ENCODE measurements at places on chromosomes 2 and 18.

- DNase-seq: no peak
These were observed 359.4 kb upstream of the RAB12 start for GRCh38 chr18:8249811-8250210.

- no peak for DNase-seq
These were observed 218.0 kb upstream of the COPS8 start for GRCh38 chr2:236867441-236868260.

- no peak for DNase-seq
These were observed 8.7 kb downstream of the PTH2R start for GRCh38 chr2:208415255-208415654.

DNA sequence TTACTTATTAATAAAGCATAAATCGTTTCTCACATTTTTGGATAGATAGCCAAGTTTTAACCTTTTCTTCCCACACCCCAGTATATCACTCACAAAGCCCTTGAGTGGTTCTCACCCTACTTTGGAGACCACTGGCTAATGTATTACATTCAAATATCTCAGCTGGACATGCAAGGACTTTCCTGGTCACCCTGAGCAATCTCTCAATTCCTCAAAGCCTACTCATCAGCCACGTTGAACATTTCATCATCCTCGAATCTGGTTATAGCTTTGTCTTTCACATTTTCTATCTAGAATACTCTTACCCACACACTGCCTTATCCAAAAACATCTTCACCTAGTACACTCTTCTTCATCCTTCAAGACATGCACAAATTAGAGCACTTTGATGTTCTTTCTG lies 71.1 kb upstream of the MAPRE2 start:
- DNase-seq: no peak

GRCh38 chr2:73268830-73269685 lies 15.2 kb downstream of the FBXO41 start:
- no peak for DNase-seq

DNA sequence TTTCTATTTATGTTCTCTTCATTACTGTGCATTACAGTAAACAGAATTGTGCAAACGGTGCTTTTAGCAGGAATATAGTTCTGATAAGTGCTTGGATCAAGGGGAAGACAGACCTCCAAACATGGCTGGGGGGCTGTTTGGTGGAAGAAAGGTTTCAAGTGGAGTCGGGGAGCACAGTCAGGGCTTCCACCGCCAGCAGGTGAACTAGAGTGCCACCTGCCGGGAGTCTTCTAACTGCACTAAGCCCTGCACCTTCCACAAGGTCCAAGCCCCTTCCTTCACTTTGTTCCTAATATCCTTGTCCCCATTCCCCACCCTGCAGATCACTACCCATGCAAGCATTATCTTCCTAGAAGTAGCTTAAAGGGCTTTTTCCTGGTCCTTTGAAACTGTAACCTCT lies 11.1 kb downstream of the ONECUT2 start:
- no peak for DNase-seq

GRCh38 chr2:77642339-77642738 lies 120.2 kb upstream of the LRRTM4 start:
- DNase-seq: no peak

DNA sequence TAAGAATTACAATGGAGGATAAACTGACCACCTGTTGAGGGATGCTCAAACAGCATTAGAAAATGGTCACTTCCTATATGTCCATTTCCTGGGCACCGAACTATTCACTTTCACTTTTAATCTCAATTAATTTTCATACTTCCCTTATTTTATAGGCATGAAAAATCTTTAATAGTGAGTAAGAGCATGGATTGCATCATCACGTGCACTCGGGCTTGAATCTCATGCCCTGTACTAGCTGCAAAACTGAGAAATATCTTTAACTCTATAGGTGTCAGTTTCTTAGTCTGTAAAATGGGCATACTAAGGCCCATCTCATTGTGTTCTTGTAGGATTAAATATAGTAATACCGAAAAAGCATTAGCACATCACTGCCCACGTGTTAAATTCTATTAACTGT lies 183.9 kb upstream of the FIGN start:
- DNase-seq: no peak

DNA sequence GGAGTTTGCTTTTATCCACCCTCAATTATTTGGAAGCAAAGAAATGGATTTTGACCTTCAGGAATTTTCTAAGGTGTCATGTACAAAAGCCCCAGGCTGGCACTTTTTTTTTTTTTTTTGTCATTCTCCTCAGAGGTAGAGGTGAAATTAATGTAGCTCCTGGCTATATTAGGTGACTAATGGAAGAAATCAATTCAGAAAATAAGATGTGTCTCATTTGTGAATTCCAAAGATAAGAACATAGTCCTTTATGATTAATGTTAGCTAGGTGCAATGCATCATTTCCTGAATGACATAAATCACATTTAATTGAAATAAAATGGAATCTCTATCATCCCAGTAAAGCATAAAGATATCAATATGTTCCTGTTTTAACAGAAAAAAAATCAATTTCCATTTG lies 477.6 kb downstream of the FBXO15 start:
- no peak for DNase-seq

DNA sequence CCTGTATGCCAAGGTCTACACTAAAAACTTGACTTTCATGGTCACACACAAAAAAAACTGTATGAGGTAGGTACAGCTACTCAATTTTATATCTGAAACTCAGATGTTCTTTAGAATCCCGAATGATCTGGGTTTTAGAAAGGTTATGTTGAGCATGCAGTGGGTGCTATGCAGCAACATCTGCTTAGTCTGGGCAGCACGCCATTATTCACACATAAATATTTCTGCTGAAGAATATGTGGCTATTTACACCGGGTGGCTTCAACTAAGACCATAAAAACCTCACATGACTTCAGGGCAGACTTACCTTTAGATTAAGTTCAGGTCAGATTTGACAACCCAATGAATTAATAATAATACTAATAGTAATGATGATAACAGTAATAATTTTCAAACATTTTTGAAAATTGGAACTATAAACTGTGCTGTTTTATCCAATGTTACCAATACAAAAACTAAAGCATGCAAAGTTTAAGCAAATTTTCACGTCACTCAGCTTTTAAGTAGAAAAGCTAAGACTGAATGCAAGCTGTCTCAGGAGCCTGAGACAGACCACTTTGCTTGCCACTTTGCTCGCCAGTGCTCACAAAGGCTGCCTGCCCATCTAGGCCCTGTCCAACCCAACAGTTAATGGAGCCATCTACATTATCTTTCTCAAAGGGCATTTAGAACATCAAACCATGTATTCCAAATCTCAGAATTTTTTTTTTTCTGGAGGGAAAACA lies 292.0 kb downstream of the CNTNAP5 start:
- DNase-seq: no peak

DNA sequence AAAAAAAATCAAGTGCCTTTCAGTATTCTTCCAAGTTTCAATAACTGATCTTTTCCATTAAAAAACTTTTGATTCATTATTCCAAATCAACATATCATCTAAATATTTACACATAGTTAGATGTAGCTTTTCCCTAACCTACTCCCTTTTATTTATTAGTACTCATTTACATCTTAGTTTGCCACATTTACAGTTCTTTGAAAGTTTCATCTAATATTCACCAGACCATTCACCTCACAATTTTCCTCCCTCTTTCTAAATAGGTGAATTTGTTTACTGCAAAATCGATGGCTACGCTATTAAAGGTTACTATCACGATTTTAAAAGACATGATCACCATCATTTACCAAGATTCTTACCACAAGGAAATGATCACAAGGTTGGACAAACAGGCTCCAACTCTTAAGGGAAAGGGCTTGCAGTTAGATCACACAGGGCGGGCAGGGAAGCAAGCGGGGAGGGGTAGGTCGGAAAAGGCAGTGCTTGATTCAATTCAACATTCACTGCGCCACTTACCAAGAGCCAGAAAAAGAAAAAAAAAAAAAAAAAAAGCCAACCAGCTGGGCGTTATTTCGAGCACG lies 654 bp upstream of the MARCHF7 start:
- no peak for DNase-seq

- DNase-seq: no peak
These were observed 5.8 kb downstream of the DRC1 start for GRCh38 chr2:26407526-26407925.

GRCh38 chr2:138724327-138724726 lies 55.9 kb downstream of the NXPH2 start:
- DNase-seq: no peak

GRCh38 chr2:205463466-205464025 lies 218.8 kb upstream of the NRP2 start:
- no peak for DNase-seq

DNA sequence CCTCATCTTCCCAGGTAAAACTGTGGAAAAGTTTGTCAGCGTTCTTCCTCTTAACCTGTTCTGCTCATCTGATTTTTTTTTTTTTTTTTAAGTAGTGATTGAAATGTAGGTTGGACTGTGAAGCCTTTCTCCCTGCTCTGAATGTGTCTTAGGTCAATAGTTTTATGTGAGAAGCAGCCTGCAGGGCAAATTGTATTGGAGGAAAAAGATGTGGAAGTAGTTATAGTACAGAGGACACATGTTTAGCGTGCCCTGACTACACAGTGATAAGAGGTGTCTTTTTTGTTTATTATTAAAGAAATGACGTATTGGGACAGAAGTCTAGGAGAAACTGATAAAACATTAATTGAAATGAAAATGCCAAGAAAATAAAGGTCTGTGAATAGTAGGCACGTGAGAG lies 1.5 kb downstream of the MTA3 start:
- DNase-seq: no peak

GRCh38 chr2:133146893-133147292 lies 421.4 kb downstream of the NCKAP5 start:
- no peak for DNase-seq

DNA sequence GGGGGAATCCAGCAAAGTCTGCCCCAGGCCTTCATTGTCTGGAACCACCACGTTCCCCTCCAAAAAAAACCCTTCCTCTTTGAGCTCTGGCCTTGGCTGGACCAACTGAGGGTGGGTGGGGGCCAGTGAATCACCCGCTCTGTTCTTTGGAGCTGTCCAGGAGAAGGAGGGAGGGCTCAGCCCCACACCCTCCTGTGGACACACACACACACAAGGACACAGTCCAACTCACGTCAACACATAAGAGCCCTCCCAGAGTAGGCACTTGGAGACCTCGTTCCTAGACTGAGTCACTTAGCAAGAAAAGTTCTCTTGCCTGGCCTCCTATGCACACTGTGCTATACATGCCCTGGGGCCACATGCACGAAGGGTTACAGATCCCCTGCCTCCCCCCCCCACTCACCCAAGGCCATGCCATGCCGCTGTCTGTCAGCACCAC lies 1.2 kb upstream of the TNS1 start:
- DNase-seq: no peak

GRCh38 chr2:134411828-134412638 lies 158.2 kb downstream of the MGAT5 start:
- DNase-seq: no peak

DNA sequence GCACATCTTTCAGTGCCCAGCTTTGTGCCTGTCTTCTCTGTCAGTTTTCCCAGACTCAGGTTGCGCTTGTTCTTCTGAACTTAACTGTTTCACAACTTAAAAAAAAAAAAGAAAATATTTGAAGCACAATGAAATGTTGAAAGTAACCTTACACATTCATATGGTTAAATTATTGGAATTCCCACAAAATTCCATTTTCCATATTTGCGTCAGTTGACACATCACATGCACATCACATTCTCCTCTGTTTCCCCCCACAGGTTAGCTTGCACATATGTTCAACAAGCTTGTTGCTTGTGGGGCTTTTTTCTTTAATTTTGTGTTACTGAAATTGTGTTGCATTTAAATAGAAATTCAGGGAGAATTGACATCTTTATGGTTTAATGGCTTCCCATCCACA lies 8.3 kb downstream of the MYO1B start:
- DNase-seq: no peak

GRCh38 chr18:44715842-44716241 lies 35.2 kb downstream of the SETBP1 start:
- DNase-seq: no peak

GRCh38 chr18:58241877-58242276 lies 197.9 kb downstream of the NEDD4L start:
- no peak for DNase-seq

- DNase-seq: no peak
These were observed 65.1 kb upstream of the REV1 start for GRCh38 chr2:99554871-99555270.

GRCh38 chr2:30796699-30797098 lies 10.5 kb downstream of the CAPN13 start:
- DNase-seq: no peak

GRCh38 chr2:240719676-240720545 lies 28.2 kb downstream of the AQP12A start:
- no peak for DNase-seq

All from cortex of kidney (tissue), 1 donor.